Liver (tissue), 10 donors: ENCODE measurements at places on chromosomes 1 and 21.
A peak's percentile ranks its signal among the peaks of the same experiment; 100 is the strongest.

- DNase-seq = peak; percentile 87
Observed at GRCh38 chr1:1371746-1372711, 3.0 kb downstream of the AURKAIP1 start.

DNA sequence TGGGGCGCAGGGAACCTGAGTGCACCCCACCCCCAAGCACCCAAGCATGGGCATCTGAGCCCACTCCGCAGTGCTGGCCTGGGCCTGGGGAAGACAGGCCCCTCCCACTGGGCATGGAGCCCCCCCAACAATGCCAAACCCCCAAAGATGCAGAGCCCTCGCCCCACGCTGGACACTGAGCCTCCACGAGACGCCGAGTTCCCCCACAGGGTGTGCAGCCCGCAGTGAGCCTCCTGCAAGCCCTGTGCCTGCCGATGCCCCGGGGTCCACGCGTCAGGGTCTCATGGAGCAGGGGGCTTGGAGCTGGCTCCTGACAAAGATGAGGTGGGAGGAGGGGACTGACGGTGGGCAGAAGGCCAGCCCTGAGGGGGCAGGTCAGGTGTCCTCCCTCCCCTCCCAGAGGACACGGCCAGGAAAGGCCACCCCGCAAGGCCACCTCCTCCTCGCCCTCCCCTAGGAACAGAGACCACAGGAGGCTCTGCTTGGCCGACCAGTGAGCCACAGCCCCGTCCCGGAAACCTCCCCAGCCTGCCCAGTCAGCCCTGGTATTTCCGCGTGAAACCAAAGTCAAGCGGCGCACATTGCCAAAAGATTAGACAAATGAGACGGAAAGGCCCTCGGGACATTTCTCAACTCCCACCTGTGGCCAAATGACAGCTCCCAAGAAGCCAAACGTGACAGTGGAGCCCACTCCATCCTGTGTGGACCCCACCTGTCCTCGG, 33.4 kb downstream of the MEGF6 start:
- no peak for DNase-seq

DNA sequence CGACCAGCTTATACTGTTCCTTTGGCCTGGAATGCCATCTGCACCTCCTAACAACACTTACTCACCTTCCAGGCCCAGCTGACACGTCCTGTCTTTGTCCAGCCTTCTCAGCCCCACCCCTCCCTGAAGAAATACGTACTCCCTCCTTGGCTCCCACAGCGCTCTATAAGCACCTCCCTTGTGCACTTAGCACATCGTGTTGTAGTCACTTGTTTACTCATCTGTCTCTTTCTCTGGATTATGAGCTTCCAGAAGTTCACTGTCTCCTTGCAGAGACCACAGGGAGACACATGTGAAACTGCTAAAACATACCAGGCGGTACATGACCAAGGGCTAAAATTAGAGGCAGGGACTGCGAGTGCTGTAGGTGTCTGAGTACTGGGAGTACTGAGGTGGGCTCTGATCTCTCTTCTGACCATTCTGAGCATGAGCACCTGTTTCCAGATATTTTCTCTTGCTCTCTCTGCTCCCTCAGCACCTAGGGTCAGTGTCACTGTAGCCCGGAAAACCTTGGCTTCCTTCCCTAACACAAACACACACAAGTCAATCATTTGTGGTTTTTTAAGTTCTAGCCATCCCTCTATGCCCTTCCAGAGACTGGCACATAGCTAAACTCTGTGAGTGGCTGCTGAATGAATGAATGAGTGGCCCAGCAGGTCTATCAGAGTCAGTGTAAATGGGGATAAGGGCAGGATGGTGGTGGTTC, 5.1 kb downstream of the DCST1 start:
- no peak for DNase-seq

DNA sequence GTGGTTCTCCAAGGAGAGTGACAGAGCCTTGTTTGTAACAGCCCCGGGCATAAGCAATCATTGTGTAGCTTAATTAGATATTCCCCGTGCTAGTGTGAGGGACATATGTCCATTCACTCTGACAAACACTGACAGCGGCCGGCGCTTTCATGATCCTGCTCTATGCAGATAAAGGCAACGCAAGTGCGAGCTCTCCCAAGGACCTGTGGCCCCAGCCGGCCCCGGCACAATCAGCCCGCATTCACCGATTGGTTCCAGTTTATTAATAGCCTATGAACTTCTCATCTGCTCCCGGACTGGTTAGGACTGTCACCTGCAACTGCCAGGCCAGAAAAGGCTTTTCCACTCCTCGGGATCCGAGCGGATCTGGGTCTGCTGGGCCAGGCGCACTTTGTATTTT, 18.0 kb upstream of the OLIG1 start:
- DNase-seq = no peak

- DNase-seq = peak; percentile 79
Observed at GRCh38 chr1:12528021-12528852, 89.8 kb downstream of the DHRS3 start.

- no peak for DNase-seq
Observed at GRCh38 chr1:54239631-54240031, 39.7 kb downstream of the MRPL37 start.

DNA sequence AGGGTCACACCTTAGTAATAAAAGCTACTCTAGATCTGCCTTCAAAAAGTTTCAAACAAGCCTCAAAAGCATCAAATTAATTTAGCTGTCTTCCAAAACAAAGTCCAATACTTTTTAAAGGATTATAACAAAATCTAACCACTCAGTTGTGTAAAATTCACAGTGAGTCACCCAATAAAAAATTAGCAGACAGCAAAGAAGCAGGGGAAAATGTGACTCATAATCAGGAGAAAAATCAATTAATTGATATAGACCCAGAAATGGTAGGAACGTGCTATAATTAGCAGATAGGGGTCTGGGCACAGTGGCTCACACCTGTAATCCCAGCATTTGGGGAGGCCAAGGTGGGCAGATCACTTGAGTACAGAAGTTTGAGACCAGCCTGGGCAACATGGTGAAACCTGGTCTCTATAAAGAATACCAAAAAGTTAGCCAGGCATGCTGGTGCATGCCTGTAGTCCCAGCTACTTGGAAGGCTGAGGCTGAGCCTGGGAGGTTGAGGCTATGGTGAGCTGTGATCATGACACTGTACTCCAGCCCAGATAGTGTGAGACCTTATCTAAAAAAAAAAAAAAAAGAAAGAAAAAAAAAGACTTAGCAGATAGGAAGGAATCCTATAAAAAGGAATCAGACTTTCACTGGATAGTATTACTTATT, 8.1 kb upstream of the MYOG start:
- no peak for DNase-seq

- no peak for DNase-seq
Observed at GRCh38 chr1:205923651-205924459, 19.4 kb downstream of the SLC26A9 start.

- no peak for DNase-seq
Observed at GRCh38 chr21:19236209-19236608, 832.6 kb upstream of the TMPRSS15 start.

GRCh38 chr1:66395202-66396061, 138.5 kb upstream of the SGIP1 start:
- DNase-seq = no peak

GRCh38 chr1:47477595-47478080, 39.8 kb downstream of the FOXD2 start:
- DNase-seq = no peak

GRCh38 chr1:211305044-211305443, 21.6 kb upstream of the TRAF5 start:
- DNase-seq = no peak

GRCh38 chr21:35438643-35439404, 389.7 kb upstream of the RUNX1 start:
- DNase-seq = no peak

DNA sequence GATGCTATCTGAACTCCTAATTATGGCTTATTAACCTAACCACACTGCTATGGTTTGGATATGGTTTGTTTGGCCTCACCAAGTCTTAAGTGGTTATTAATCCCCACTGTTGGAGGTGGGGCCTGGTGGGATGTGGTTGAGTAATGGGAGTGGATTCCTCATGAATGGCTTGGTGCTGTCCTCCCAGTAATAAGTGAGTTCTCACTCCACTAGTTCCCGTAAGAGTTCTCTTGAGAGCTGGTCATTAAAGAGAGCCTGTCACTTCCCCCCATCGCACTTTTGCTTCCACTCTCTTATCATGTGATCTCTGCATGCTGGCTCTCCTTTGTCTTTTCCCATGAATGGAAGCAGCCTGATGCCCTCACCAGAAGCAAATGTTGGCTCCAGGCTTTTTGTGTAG, 328.8 kb downstream of the PLA2G4A start:
- DNase-seq = no peak

- no peak for DNase-seq
Observed at GRCh38 chr1:30562559-30562958, 160.8 kb downstream of the MATN1 start.

DNA sequence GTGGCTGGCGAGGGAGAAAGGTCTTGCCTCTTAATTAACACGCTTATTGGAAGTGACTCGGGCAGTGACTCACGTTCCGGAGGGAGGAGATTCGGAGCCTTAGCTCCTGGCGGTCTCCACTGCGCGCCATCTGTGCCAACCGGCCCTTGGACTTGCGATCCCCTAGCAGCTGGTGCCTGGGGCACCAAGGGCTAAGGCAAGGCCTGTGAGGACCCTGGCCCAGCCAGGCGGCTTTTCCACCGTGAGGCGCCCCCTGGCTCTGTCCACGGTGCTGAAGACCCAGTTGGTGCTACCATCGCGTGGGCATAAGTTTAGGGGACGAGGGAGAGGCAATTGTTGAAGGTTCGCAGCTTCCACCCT, 1.3 kb upstream of the SYT6 start:
- no peak for DNase-seq

DNA sequence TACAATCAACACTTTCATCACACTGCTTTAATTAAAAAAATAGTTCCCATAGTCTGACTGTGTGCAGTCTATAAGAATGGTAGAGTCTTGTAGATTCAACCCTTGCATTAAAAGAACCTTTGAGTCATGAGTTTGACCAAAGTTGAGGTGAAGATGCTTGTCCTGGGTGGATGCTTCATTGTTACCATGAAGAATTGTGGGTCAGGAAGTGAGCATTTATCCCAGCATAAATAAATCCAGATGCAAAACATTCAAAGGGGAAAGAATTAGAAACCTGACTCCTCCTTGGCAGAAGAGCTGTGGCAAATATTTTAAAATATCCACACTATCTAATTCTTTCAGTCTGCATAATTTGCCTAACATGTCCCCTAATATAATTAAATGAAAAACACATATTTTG, 72.9 kb upstream of the SPAG17 start:
- DNase-seq = no peak

DNA sequence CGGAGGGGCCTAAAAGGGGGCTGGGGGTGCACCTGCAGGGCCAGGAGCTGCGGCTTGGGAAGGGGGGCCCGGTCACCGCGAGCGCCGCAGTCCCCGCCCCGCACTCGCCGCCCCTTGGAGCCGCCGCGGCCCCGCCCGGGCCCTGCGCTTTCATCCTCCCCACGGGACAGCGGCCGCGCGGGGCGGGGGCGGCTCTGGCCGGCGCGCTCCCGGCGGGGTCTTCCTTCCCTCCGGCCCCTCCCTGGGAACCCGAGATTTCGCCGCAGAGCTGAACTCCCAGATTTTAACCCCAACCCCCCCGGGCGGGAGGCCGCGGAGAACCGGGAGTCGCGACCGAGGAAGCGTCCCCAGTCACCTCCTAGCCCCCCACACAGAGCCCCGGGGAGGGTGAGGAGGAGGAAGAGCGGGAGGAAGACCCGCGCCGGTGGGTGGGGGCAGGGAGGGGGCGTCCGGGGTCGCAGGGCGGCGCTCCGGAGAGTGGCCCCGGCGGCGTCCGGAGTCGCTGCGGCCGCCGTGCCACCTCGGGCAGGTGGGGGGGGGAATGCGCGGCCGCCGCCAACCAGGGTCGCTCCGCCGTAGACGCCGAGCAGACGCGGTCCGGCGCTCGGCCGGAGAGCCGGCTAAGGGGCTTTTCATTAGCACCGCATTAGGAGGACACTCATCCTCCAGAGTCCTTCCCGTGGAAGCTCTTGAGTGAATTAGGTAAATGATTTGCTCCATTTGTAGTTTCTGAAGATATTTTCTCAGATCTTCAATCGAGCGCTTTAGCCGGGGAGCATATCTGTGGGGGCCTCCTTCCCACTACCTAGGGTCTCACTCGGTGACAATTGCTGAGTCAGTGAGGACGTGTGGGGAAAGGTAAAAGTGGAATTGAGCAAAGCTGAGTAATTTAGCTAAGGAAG, 31.6 kb upstream of the NFIA start:
- peak; percentile 69 for DNase-seq

DNA sequence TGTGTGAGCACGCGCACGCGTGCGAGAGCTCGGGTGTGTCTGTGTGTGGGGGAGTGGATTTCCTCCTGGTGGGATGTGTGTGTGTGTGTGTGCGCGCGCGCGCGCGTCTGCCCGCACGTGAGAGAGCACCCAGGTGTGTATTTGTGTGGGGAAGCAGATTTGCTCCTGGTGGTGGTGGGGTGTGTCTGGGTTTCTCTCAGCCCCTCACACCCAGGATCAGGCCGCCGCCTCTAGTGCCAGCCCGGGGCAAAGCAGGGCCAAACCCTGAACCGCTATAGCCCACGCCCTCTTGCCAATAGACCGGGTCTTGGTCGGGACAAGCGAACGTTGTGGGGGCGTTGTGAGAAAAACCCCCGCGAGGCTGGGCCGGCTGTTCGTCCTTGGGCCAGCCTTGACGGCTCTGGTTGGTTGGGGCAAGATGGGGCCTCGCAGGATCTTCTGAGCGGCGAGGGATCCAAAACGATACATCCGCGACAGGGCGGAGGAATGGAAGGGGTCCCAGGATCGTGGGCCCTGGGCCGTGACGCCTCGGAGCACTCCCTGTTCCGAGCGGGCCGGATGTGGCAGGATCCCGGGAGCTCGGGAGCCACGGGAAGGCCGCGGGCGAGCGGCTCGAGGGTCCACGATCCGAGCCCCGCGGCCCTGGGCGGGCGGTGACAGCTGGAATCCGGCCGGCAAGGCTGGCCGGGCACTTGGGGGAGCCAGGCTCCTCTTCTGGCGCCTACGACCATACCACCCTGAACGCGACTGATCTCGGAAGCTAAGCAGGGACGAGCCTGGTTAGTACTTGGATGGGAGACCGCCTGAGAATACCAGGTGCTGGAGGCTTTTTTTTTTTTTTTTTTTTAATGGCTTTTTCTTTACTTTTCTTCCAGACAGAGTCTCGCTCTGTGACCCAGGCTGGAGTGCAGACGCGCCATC, 68.2 kb downstream of the RNF187 start:
- no peak for DNase-seq

GRCh38 chr1:80892539-80892938, 908.2 kb upstream of the ADGRL2 start:
- no peak for DNase-seq
